ENCODE measurements at places on chromosomes 16 and 17.

DNA sequence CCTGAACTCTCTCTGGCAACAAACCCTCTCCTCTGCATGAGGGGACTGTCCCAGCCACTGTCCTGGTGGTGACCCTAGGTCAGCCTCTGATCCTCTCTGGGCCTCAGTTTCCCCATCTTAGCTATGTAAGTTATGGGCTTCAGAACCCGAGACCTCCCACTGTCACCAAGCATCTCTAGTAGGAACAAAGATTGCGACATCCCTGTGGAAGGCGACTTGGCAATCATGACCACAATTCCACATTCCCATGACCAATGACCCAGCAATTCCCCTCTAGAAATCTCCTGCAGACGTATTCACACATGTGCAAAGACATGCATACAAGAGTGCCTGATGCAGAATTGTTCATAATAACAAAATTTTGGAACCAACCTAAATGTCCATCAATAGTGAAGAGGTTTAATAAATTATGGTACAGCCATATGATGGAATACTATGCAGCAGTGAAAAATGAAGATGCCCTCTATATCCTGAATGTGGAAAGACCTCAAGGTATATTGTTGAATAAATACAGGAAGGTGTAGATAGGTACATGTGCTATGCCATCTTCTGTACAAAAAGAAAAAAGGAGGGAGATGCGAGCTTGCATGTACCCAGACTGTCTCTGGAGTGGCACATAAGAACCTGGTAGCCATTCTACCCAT, 21.2 kb downstream of the CNGB1 start:
- DNase-seq: no peak

DNA sequence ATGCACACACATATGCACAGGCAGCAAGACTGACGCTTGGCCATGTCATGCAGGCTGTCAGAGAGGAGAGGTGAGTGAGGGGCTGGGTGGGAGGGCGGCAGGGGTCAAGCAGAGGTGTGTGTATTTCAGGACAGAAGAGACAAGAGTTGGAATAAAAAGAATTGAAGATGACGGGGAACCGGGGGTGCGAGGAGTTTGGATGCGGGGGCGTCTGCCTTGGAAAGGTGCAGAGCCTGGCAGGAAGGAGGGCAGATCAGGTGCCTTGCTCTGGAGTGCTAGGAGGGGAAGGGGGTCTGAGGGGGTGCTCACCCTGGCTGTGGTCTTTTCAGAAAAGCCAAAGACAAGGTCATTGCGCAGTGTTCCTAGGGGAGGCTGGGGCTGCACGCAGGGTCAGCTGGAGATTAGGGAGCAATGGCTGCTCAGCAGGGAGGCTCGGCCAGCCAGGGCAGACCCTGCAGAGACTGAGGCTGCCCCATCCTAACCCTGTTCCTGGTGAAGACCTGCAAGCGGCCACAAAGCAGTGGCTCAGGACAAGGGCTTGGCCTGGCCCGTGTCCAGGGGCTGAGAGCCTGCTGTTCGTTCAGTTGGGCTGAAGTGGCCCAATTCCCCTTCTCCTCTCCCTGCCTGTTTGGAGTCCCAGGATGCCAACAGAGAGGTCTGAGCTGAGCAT, 23.7 kb upstream of the CBX4 start:
- no peak for DNase-seq

DNA sequence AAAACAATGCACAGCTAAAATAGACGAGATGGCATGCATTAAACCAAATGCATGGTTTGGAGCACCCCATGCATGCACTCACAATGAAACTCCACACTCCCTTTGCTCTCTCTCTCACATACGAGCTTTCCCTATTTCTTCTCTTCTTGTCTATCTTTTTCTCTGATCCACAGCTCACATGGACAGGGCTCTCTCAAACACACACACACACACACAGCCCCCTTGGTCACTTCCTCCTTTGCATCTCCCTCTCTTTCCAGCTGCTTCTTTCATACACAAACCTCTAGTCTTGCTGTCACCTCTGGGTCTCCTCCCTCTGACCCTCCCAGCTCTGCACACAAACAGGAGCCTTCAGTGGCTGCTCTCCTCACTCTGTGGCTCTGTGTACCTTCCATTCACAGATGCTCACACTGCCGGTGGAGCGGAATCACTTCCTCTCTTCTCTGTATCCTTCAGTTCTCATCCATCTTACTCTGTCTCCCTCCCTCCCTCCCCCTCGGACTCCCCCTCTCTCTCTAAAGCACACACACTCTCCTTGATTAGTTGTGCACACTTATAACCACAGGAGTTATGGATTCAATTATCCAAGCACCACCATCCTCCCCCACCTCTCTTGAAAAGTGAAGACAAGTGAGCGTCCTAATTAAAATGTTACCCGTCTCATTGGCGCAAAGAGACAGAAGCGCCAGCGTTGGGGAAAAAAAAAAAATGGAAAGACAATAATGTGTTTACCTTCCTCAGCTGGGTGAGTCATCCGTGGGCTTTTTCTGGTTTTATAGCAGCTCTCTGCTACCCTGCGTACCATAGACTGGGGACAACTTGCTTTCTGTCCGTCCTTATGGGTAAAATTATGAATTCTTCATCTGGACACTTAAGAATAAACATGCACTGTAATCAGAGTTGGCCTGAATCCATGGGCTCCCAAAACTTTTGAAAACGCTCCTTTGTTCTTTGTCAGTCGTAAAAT, 90.8 kb downstream of the SHISA6 start:
- no peak for DNase-seq

DNA sequence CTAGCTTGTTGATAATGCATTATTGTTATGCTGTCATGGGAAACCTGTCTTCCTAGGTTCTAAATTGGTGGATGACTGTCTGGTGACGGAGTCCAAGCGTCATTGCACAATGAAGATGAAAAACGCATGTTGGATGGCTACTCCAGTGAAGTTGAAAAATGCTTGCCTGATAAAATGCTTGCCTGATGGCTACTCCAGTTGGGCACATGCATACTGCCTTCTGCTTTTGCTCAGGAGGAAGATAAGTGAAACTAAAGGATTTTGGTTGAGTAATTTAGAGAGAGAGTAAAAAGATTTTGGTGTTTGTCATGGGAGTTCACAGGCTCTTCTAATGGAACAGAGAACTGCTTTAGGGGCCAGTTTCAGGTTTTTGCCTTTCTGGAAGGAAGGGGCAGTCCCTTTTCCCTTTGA, 118.6 kb downstream of the PRKCA start:
- no peak for DNase-seq

GRCh38 chr17:28954886-28955285, 3.6 kb upstream of the PHF12 start:
- DNase-seq: no peak

GRCh38 chr17:50127697-50128361, 2.1 kb downstream of the SAMD14 start:
- no peak for DNase-seq

- DNase-seq: no peak
Observed at GRCh38 chr16:81995651-81996050, 15.6 kb downstream of the SDR42E1 start.

DNA sequence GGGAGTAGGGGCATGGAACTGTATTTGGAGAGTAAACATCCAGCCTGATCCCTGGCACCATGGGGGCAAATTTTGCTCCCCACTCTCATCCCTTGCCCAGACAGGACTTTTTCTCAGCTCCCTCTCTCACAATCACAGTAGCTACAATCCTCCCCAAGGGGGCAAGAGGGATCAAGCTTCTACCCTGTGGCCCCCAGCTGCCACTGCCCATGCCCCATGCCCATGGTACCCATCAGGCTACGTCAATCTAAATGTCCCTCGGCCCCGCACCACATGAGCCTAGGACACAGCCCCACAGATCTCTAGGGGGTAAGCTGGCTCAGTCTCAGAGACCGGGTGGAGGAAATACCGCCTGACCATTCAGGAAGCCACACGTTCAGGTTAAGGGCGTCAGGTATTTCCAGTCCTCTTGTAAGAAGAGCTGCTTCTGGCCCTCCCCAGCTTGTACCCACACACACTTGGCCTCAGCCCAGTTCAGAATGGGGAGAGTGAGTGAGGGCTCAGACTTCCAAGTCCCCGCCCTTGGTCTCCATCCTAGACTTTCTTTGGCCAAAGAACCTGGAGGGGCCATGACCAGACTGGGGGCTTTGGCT, 1.8 kb downstream of the CACNB1 start:
- no peak for DNase-seq

DNA sequence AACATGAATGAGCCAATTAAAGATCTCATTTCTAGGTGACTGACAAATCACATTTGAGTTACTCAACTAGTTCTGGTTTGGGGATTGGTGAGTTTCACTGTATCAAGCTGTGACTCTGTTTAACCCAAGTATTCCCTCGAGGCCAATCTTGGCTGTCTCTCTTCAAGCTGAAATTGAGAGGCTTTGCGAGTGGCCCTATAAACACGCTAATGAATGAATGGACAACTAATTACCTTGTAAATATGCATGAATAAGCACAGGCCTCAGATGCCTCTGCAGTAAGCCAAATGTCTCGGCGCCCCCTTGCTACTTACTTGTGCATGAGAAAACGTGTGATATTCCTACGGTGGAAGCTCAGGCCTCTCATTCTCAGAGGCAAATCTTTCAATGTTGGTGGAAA, 450.3 kb upstream of the PSMD7 start:
- peak; percentile 1 for DNase-seq

DNA sequence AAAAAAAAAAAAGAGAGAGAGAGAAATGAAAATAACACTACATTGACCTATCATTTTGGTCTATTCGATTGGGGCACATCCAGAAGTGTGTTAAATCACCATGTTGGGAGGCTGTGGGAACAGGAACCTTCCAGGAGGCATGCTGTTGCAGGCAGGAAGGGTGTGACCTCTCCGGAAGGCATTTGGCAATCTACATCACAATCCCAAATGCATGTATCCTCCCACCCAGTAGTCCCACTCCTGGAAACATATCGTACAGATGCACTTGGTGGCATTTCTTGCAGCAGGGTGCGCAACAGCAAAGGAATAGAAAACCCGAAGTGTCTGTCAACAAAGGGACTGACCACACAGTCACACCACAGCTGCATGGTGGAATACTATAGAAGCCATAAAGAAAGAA, 7.9 kb downstream of the PLLP start:
- DNase-seq: no peak

DNA sequence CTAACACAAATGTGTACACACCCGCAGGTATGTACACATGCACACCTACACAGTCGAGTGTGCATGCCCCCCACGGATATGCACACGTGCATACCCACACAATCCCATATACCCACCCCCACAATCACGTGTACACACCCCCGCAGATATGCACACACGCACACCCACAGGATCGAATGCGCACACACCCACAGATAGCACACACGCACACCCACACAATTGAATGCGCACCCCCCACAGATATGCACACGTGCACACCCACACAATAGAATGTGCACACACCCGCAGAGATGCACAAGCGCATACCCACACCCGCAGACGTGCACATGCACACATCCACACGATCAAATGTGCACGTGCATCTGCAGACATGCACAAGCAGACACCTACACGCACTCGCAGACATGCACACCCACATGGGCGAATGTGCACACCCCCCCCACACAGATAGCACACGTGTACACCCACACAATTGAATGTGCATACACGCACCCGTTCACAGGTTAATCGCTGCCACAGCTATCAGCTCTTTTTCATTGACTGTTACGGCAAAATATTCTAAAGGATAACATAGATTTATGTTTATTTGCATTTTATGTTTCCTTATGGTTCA, 10.8 kb downstream of the ZNF750 start:
- no peak for DNase-seq

DNA sequence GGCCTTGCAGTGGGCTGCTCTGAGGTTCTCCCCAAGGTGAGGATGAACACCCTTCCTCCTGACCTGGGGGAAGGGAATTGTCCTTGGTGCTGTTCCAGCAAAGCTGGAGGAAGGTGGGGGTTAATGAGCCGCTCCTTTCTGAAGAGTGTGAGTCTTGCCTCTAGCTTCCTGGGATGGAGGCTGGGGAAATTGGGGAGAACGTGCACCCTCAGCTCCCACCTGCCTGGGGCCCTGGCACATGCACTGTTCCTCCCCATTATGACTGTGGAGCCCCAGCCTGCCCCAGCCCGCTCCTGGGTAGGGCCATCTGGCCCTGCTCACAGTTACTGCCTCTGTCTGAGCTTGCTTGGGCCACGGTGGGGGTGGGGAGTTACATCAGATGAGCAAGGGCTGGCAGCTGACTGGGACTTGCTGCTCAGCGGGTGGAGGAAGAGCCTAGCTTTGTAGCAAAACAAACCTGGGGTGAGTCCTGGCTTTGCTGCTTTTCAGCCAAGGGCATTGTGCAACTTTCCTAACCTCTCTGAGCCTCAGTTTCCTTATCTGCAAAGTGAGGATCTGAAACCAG, 11.1 kb downstream of the TNS4 start:
- peak; percentile 77 for DNase-seq

- no peak for DNase-seq
Observed at GRCh38 chr17:56765449-56765848, 68.3 kb downstream of the C17orf67 start.

- DNase-seq: peak; percentile 98
Observed at GRCh38 chr16:25111403-25112166, at the start of gene LCMT1. Gene LCMT1 (plus strand): TSS chr16:25111742. CDS start chr16:25111884, 142 bp downstream.

DNA sequence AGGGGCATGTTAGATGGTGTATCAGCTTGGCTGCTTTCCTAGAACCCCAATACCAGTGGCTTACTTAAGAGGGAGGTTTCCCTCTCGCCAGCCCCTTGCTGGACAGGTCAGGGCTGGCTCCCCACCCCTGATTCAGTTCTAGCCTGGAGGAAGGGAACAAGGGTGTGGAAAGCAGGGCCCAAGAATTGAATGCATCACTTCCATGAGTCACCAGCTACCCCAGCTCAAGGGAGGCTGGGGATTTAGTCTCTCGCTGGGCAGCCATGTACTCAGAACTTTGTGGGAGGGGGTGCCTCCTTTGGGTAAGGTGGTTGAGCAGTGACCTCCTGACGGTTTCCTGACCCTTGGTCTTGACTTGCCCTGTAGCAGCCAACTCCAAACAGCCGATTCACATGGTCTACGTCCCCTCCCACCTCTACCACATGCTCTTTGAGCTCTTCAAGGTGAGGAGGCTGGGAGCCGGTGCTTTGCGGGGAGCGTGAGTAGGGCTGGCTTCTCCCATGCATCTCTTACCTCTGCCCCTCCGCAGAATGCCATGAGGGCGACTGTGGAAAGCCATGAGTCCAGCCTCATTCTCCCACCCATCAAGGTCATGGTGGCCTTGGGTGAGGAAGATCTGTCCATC, 12.8 kb downstream of the PDK2 start:
- DNase-seq: no peak

All from putamen (tissue), 1 donor.